T-helper 17 cell (primary cell): ENCODE measurements at places on chromosomes 3 and 15.
A peak's percentile ranks its signal among the peaks of the same experiment; 100 is the strongest.

DNA sequence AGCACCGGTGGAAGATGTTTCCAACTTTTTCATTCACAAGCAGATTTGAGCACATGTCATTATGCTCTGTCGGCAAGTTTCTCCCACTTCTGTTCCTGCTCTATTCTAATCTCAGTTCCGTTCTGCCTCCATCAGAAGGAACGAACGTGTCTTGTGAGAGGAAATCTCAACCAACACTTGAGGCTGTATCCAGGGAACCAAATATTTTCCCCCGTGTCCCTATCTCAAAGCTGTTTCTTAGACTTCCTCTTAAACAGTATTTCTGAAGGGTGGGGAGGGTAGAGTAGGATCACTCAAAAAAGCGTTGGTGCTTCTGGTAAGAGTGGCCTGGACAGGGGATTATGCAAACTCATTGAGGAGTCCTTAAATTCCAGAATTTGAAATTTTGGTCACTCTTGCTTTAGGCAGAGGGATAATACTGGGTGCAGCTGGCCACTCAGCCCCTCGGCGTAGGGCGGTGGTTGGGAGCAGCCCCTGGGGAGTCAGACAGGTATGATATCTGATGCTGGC is 54.9 kb downstream of the FRMD4B start:
- no peak for DNase-seq

DNA sequence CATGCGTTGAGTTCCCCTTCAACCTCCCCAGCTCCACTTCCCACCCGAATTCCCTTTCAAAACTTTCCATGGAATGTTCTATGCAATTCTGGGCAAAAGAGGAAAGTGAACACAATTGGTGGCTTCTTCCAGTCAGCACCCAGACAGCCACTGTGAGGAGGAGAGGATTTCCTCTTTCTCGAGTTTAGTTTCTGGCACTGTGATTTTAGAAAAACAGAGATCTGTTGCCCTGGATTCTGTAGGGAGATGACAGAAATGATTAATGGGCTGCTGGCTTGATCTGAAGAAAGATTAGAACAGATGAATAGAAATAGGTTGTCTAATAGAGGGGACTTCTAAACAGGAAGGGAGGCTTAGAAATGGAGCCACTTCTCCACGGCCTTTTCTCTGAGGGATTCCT is 172.0 kb downstream of the MCTP2 start:
- no peak for DNase-seq

DNA sequence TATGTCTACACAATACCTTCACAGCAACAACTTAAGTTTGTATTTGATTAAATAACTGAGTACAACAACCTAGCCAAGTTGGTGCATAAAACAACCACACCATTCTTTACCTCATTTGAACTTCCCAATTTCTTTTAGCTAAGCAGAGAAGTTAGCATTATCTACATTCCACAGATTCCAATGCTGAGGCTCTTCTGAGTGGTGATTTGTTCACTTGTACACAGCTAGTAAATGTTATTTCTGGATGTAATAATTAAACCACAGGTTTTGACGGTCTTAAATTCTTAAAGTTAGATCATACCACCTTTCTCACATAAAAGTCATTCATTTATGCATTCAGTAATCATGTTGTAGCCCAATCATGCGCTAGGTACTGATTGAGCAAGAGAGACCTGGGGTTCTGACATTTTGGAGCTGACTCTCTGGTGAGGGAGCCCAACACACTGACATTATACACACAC is 102.5 kb downstream of the SST start:
- no peak for DNase-seq

- DNase-seq = no peak
Observed at GRCh38 chr3:69675786-69676530, 63.3 kb upstream of the MITF start.

DNA sequence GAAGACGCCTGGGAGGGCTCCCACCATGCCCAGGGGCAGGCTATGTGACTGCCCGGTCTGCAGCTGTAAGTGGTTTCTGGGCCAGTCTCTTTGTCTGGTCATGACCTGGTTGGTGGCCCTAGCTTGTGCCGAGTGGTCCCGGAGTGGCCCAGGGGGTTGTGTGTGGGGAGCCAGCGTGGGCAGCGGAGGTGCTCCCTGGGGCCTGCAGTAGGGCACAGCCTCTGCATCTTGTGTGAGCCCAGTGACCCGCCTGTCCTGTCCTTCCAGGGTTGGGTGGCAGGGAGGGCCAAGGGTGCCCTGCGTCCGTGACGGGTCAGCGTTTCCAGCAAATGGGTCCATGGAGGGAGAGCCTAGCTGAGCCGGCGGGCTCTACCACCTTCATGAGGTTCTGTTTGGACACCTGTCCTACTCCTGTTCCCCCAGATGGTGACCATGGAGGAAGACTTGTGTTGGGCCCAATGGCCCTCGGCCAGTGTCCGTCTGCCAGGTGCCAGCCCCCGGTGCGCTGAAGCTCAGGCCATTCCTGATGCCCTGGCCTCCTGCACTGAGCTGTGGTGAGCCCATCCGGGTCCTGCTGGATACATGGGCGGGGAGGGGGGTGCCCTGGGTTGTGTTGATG is 215.4 kb downstream of the SNRPN start:
- DNase-seq = peak; percentile 5

DNA sequence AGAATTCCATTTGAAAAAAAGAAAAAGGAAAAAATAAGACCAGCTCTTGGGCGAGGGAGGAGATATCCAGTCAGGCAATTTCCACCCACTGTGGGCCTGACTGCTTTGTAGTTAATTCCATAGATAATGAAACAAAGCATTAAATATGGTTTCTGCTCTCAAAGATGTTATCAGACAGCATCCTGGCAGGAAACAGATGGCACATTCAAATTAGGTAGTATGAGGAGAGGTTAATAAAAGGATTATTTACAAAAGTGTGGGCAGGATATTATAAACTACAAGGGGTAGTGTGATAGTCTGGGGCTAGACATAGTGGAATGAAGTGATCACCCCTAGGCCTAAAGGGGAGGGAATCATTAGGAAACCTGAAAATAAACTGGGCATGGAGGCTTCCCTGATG is 193.2 kb downstream of the CLSTN2 start:
- no peak for DNase-seq

GRCh38 chr15:25238126-25238525 is 200.7 kb downstream of the UBE3A start:
- peak; percentile 1 for DNase-seq
